Subcutaneous adipose tissue (tissue), 4 donors: ENCODE measurements at places on chromosomes 3 and 15. TPM values are rescaled to one million over a fixed set of nuclear protein-coding genes. Genes with fewer than 3 reads are reported as not detected.

ZNF639 gene
- 38.5 TPM for total RNA-seq

TNFSF10 gene
- total RNA-seq: 123 TPM

SLC35G2 gene
- total RNA-seq: 19.2 TPM

IL20RB gene
- 1.9 TPM for total RNA-seq

PTH1R gene
- total RNA-seq: 67.8 TPM

NME9 gene
- not detected for total RNA-seq

ZDHHC23 gene
- 3.7 TPM for total RNA-seq

AHSG gene
- total RNA-seq: not detected

TEX55 gene
- total RNA-seq: 0.66 TPM
